ENCODE measurements at places on chromosomes 2 and 18. TPM values are rescaled to one million over a fixed set of nuclear protein-coding genes. Genes with fewer than 3 reads are reported as not detected.
A peak's percentile ranks its signal among the peaks of the same experiment; 100 is the strongest.

The CD226 gene
- total RNA-seq = 3.3 TPM

The AKAIN1 gene
- total RNA-seq = not detected

The SCN1A gene
- total RNA-seq = not detected

The POTEC gene
- not detected for total RNA-seq

The PXDN gene
- 24.9 TPM for total RNA-seq

The CNGA3 gene
- 6.4 TPM for total RNA-seq

DNA sequence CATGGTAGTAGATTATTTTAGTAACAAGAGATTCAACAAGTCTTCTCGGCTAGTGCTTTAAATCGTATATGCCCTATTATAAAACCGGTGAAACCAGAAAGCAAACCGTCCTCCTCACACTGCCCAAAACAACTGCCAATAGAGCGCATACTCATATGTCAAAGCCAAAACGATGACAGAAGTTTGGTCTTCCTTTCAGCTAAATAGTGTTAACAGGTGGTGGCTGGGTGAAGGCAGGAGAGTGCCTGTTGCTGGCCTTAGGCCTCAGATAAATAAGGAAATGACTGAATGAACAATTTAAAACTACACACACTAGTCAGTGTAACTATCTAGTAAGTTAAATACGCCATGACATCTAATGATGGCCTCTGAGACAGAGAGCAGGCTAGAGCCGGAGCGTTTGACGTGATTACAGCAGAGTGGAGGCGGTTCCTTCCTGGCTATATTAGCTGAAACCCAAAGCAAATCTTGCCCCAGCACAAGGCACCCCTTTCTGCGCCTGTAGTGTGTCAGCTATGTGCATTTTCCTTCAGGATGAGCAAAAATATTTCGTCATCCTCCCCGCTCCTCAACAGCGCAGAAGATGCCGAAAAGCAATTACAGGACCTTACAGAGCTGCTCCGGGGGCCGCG lies 1.6 kb downstream of the LONRF2 start:
- DNase-seq = peak; percentile 39

- no peak for DNase-seq
These were observed 176.4 kb downstream of the TMEM247 start for GRCh38 chr2:46655551-46656436.

- no peak for DNase-seq
These were observed 52.7 kb upstream of the FRZB start for GRCh38 chr2:182918961-182919652.

DNA sequence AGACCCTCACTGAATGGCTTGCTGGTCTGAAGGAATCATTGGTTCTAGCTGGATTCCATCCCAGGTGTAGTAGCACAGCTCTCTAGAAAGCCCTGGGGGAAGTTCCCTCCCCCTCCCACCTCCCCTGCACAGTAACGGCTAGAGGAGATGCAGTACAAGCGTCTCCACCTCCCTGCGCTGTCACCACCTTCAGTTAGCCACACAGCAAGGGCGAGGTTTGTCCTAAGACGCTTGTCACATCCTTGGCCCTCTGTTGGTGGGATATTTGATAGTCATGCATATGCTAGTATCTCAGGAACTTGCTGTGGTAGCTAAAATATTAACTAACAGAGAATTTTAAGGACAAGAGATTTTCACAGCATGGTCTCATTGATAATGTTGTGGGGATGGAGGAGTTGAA lies 19.4 kb downstream of the TRAPPC12 start:
- DNase-seq = no peak

DNA sequence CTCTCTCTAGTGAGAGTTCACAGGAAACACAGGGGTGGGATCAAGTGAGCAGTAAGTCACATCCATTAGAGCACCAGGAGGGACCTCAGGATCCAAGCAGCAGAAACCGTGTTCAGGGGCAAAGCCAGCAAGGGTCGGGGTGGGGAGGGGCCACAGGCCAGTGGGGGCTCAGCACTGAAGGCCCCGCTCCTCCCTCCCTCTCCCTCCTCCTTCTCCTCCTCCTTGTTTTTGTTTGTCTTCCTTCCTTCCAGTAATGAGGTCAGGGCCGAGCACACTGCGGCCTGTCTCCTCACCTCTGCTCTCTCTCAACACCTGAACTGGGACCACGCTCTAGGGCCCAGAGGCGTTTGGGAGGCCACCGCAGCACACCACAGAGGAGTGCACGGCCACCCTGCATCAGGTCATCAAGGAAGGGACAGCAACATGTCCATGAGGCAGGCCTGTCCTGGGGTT lies 20.9 kb downstream of the MTERF4 start:
- DNase-seq = no peak

DNA sequence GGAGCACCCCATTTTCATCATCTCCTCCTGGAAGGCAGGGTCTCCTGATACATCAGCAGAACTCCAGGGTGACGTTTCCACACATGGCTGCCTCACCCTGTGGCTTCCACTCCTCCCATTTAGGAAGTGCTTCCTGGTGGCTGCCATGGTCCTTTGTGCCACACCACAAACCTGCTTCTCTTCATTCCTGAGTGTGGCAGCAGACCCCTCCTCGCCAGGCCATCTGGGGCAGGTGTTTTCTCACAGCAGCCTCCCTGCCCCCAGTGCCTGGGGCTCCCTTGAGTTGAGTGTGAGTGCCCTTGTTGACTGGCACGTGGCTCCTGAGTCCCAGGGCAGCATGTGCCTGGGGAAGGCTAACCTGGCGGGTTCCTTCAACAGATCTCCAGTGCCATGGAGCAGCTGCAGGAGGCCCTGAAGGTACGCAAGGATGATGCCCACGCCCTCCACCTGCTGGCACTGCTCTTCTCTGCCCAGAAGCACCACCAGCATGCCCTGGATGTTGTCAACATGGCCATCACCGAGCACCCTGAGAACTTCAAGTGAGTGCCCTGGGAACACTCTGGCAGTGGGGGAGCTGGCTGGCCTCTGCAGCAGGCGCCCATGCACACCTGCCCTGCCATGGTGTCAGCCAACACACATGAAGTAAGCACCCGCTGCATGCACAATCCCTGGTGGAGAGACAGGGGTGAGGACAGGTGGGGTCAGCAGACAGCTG lies 113.4 kb upstream of the MCFD2 start:
- DNase-seq = no peak

- no peak for DNase-seq
These were observed 62.8 kb downstream of the LBH start for GRCh38 chr2:30294133-30294532.

All from stomach (tissue), 19 donors.